ENCODE measurements at places on chromosomes 4 and X.

- DNase-seq = no peak
Measured at GRCh38 chrX:10854594-10854993, 234.2 kb upstream of the MID1 start.

DNA sequence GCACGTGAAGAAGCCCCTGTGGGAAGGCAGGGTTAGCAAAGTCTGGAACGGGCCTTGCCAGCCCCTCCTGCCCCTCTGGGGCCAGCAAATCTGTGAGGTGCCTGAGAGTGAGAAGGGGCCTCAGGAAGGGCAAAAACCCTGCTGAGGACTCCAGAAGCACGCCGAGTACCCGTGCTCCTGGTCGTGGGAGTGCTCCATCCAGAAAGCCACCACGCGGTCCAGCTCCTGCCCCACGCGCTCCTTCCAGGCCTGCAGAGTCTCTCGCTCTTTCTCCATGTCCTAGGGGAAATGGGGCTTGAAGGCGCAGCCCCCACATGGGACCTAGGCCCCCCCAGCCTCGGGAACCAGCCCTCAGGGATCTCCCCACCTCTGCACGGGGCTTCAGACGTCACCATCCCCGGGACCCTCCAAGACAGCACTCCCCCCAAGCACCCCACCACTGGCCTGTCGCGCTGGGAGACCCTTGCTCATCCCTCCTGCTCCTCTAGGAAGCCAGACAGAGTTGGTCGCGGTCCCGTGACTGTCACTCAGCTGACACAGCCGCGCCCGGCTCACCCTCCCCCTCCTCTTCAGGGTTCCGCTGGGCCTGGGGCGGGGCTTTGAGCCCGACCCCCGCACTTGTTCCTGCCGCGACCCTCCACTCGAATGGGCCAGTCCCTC is at the start of gene RENBP:
Gene RENBP, minus strand, starts transcription at position 504 of the 660 bp plus-strand sequence. Its CDS starts 33 bp downstream, at position 471.
- no peak for DNase-seq

DNA sequence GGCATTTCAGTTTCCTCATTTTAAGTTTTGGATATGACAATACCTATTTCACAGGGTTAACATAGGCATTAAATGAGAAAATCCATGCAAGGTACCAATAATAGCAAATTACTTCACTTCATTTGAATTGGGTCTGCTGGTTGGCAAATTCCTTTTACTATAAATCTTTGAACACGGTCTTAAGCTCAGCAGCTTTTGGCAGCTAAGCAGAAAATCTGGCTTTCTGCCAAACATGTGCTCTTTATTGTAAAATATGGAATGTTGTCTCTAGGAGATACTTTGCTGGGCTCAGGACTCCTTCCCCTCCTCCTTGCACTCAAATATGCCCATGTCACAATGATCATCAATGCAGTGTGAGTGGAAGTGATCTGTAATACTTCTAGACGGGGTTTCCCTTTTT is 16.8 kb upstream of the DMP1 start:
- no peak for DNase-seq

DNA sequence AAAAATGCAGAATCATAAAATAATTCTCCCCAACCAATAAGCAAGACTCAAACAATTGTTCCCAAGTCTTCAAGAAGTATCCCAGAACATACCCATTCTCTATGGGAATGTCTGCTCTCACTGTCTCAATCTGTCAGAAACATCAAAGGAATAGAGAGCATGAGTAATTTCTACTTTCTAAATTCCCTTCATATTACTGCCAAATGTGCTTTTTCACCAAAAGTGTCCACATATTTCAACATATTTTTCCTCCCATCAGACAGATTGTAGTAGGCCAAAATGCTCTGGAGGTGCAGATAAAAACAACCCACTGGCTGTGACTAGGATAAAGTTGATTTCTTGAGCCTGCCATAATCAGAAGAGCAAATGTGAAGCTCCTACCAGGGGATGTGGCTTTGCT is 692.0 kb upstream of the FAM241A start:
- no peak for DNase-seq

- no peak for DNase-seq
Measured at GRCh38 chrX:152927858-152928760, 30.2 kb downstream of the ZNF185 start.

- DNase-seq = peak; percentile 21
Measured at GRCh38 chrX:76148753-76149152, 24.1 kb upstream of the PBDC1 start.

DNA sequence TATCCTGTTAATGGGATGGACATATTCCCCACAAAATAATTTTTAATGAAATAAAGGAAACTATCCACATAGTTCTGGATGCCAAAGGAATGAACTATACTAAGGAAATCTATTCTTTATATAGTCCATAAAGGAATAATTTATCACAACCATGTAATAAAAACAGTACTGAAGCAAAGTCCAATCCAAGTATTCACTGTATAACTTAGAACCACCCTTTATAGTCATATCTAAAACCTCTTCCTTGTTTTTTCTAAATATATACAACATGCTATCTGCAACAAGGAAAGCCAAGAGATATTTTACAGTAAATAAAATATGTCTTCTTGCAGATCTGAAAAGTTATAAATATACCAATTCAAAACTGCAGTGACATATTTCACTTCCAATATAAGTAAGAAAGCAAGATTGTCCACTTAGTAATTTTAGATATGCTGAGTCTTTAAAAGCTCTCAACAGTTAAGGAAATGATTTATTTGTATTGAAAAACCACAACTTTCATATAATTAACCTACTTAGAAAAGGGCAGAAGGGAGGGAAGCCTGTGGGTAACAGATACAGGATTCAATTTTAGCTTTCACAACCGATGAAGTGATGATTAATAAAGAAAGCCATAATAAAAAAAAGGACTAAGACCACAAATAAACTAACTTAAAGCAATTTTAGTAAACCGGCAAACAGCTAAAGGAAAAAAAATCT is 8.0 kb downstream of the NR3C2 start:
- no peak for DNase-seq

DNA sequence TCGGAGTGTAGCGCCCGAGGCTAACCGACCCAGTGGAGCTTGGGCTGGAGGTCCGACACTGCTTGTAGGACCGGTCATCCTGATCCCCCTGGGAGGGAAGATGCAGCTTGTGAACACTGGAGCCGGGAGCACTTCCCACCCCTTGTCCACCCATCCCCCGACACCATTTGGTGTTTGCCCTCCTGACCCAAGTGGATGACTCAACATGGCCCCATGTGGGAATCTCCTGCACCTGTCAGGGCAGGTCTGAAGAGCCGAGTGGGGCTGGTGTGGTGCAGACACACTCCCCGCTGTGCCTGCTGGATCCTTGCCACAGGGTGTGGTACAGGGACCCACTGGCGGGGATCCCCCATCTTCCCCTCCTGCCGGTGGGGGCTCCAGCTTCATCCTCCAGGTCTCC is 90.0 kb upstream of the AFAP1 start:
- no peak for DNase-seq

GRCh38 chr4:174120446-174121295 is 162.8 kb downstream of the FBXO8 start:
- DNase-seq = no peak

DNA sequence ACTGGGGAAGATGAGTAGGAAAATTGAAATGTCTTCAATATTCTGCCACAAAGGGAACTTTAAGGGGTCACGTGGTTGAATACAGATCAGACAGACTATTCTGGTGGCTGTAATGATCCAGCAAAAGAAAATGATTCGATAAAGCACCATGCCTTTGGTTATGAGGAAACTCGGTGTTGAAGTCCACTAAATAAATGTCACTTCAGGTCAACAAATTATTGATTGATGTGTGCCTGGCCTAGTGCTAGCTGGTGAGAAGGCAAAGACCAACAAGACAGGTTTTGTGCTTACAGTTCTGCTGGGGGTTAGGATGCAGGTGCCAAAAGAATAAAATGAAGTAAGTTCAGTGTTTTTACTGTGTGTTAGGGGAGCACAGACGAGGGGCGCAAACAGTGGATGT is 142.5 kb downstream of the STAG2 start:
- no peak for DNase-seq

- DNase-seq = no peak
Measured at GRCh38 chrX:15151267-15152186, 118.4 kb downstream of the ASB9 start.

All from activated T-helper 1 cell treated with Interleukin-2 at 50 U/mL for 16 hours (primary cell).